Skin of body (tissue), 3 donors: ENCODE measurements at places on chromosomes 11 and 22. TPM values are rescaled to one million over a fixed set of nuclear protein-coding genes. Genes with fewer than 3 reads are reported as not detected.

APOL6 gene
- total RNA-seq, result 15.5 TPM

DENND6B gene
- 2.9 TPM for total RNA-seq

BEST1 gene
- total RNA-seq, result 2.1 TPM

MOV10L1 gene
- total RNA-seq, result 3.0 TPM

GPR83 gene
- 0.10 TPM for total RNA-seq

FGF4 gene
- total RNA-seq, result not detected

PHLDB1 gene
- total RNA-seq, result 74.3 TPM

DNAJB13 gene
- total RNA-seq, result not detected

XNDC1N gene
- 14.1 TPM for total RNA-seq

UCP3 gene
- total RNA-seq, result 0.39 TPM

C1QTNF4 gene
- 1.3 TPM for total RNA-seq

ABCG4 gene
- total RNA-seq, result 1.1 TPM

ADAMTS8 gene
- total RNA-seq, result 1.8 TPM

ME3 gene
- 17.8 TPM for total RNA-seq

VSIG2 gene
- 0.20 TPM for total RNA-seq

TP53I11 gene
- 11.1 TPM for total RNA-seq

SLC25A22 gene
- total RNA-seq, result 11.6 TPM

OR56A1 gene
- total RNA-seq, result not detected

NXPE4 gene
- not detected for total RNA-seq

BTBD18 gene
- not detected for total RNA-seq

TYR gene
- total RNA-seq, result 4.0 TPM

RAG2 gene
- total RNA-seq, result 0.30 TPM

TRIM49D1 gene
- total RNA-seq, result not detected

KCNK4 gene
- not detected for total RNA-seq

SLC22A8 gene
- total RNA-seq, result not detected

CHST1 gene
- total RNA-seq, result 0.59 TPM

CABP2 gene
- total RNA-seq, result not detected

GNG3 gene
- not detected for total RNA-seq

C22orf42 gene
- not detected for total RNA-seq

OR10D3 gene
- total RNA-seq, result not detected

CARD18 gene
- total RNA-seq, result 37.0 TPM

TRPM5 gene
- under 0.01 TPM for total RNA-seq

LRRC10B gene
- total RNA-seq, result 0.49 TPM

TMEM41B gene
- total RNA-seq, result 33.0 TPM

OR5P2 gene
- total RNA-seq, result not detected

PC gene
- 33.1 TPM for total RNA-seq

CRYBB3 gene
- not detected for total RNA-seq

SLC43A3 gene
- total RNA-seq, result 18.3 TPM

DSCAML1 gene
- total RNA-seq, result 0.89 TPM

APOA1 gene
- total RNA-seq, result 1.6 TPM

DMC1 gene
- total RNA-seq, result 5.6 TPM
